Sigmoid colon (tissue), 7 donors: ENCODE measurements at places on chromosomes 2 and 18. TPM values are rescaled to one million over a fixed set of nuclear protein-coding genes. Genes with fewer than 3 reads are reported as not detected.
A peak's percentile ranks its signal among the peaks of the same experiment; 100 is the strongest.

GRCh38 chr2:210224591-210224940 lies 681 bp downstream of the ACADL start:
- peaks cover 5% of the 10 kb centered on the region for H3K4me1 ChIP-seq
- H3K27ac ChIP-seq, result no peak overlapping the region
- H3K4me3 ChIP-seq, result peak overlapping the region; percentile 59
- peaks cover 41% of the 10 kb centered on the region for H3K27me3 ChIP-seq
- DNase-seq, result no peak

The IL1A gene
- not detected for total RNA-seq

DNA sequence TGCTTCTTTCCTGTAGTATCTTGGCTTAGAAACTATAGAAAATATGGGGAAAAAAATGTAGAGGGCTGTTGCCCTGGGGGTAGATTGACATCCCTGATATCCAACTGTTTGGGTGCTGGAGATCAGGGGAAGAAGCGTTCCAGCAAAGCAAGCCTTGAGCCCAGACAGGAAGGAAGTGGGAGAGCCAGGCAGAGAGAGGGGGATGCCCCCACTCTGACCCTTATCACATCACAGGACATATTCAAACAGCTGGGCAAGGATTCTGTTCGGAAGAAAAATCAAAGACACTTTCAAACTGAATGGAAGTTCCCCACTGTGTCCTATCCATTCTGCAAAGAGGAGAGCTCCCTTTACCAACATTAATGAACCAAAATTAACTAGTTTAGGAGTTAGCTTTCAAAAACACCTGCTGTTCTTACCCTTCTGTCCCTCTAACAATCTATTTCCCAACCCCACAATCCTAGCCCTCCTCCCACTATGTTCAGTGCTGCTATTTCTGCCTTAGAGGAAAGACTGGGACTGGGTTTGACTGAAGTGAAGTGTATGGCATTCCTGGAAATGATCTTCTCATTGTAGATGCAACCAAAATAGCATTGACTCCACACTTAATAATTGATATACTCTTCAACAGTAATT lies 16.9 kb upstream of the KCNG3 start:
- no peak overlapping the region for H3K4me3 ChIP-seq
- no peaks in the 10 kb centered on the region for H3K4me1 ChIP-seq
- peak; percentile 24 for DNase-seq
- H3K27me3 ChIP-seq, result no peaks in the 10 kb centered on the region

The BARD1 gene
- total RNA-seq, result 29.9 TPM

GRCh38 chr2:54422072-54422581 lies 34.0 kb upstream of the SPTBN1 start:
- no peak overlapping the region for H3K27ac ChIP-seq
- no peaks in the 10 kb centered on the region for H3K36me3 ChIP-seq
- H3K4me1 ChIP-seq, result peaks cover 8% of the 10 kb centered on the region
- H3K4me3 ChIP-seq, result no peak overlapping the region

GRCh38 chr18:78655921-78656320 lies 323.7 kb upstream of the SALL3 start:
- no peak for DNase-seq
- no peak overlapping the region for H3K4me3 ChIP-seq
- no peaks in the 10 kb centered on the region for H3K4me1 ChIP-seq
- peaks cover 15% of the 10 kb centered on the region for H3K27me3 ChIP-seq

DNA sequence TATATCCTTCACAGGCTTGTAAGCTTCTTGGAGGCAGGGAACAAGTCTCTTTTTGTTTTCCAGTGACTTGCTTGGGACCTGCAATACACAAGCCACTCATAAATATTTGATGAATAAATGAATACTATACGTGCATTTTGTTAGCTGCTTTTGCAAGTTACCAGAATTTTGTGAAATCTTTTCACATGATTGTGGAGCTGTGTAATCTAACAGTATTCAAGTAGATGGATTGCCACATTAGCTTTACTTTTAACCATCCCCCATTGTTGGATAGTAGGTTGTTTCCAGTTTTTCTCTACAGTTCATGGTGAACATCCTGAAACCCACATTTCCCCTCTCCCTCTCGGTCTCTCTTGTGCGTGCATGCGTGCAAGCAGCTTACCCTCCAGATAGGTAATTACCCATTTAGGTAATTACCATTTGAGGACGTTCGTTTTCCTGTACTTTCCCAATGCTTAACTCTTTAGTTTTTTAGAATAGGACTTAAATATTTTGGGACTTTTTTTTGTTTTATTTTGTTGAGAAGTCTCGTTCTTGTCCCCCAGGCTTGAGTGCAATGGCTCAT lies 12.5 kb downstream of the ZNF407 start:
- H3K4me3 ChIP-seq, result no peak overlapping the region
- no peak overlapping the region for H3K27ac ChIP-seq
- H3K36me3 ChIP-seq, result no peaks in the 10 kb centered on the region
- H3K4me1 ChIP-seq, result no peaks in the 10 kb centered on the region
- DNase-seq, result no peak
- H3K27me3 ChIP-seq, result no peaks in the 10 kb centered on the region

The ATOH8 gene
- 18.5 TPM for total RNA-seq

DNA sequence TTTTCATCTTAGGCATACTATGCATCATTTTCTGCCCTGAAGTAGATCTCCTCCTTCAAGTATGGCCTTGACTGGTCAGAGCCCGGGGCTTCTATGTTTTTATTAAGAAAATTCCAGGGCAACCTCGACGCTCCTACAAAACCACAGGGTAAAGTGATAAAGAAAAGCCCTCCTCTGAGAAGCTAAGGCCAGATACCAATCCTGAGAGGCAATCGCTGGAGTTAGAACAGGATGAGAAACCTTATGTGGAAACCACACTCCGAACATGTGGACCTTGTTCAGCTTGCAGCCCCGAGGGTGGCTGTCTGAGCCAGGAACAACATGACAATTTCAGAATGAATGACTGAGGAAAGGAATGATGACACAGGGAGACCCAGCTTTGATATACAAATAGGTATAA lies 35.6 kb downstream of the RMC1 start:
- H3K36me3 ChIP-seq, result peaks cover 100% of the 10 kb centered on the region
- H3K27me3 ChIP-seq, result no peaks in the 10 kb centered on the region
- no peak for DNase-seq

DNA sequence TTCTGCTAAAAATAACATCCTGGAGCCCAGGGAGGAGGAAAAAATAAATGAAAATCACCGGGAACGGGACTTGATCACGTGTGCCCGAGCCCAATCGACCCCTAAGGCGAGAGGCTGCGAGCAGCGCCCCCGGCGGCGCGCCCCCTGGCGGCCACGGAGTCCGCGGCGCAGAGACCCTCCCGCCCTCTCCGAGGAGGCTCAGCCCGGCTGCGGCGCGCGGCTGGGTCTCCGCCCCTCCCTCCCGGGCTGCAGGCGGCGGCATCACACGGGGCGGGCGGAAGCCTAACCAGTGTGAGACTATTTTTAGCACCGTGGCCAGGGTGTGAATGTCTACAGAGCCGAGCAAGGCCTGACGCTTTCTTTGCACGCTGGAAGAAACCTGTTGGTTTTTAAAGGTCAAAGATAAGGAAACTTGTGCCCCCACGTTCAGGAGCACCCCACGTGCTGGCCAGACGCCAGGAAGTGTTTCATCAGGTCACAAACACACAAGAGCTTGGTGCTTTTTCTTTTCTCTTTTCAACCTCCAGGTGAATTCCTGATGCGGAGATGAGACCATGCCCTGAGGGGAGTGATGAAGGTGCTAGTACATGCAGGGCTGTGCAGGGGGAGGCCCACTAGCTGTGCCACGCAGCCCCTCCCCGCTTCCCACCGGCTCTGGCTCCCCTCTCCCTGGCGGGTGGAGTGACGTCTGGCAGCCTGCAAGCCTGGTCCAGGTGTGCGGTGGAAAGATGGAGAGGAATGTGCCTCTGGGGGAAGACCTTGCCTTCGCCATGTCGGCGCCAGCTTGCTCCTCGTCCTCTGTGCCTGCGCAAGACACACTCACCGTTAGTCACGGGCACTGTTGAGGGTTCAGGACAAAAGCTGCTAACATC lies 35.3 kb upstream of the DNMT3A start:
- peak; percentile 93 for DNase-seq
- no peaks in the 10 kb centered on the region for H3K27me3 ChIP-seq
- H3K27ac ChIP-seq, result peak overlapping the region; percentile 71
- peaks cover 12% of the 10 kb centered on the region for H3K4me1 ChIP-seq

DNA sequence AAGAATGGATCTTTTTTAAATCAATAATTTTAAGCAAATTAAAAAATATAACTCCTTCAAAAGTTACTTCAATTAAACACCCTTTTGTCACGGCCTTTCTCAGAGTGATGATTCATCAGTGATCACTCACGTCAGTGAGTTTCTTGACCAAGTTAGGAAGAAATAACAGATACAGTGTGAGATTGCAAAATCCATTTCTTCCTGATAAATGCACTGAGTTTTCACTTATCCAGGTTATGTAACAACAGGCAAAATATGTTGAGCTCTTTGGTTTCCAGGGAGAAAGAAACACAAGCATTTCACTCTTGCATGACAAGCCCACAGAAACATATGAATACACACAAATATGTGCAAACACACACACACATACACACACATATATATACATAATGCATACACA lies 195.9 kb upstream of the CYRIA start:
- no peak for DNase-seq
- no peak overlapping the region for H3K4me3 ChIP-seq
- H3K27ac ChIP-seq, result no peak overlapping the region
- no peaks in the 10 kb centered on the region for H3K27me3 ChIP-seq
- no peaks in the 10 kb centered on the region for H3K4me1 ChIP-seq
- no peaks in the 10 kb centered on the region for H3K36me3 ChIP-seq

GRCh38 chr2:231541645-231542044 lies 11.4 kb upstream of the NMUR1 start:
- peak overlapping the region; percentile 75 for H3K27ac ChIP-seq
- H3K36me3 ChIP-seq, result no peaks in the 10 kb centered on the region
- H3K27me3 ChIP-seq, result no peaks in the 10 kb centered on the region
- H3K4me3 ChIP-seq, result no peak overlapping the region

- H3K36me3 ChIP-seq, result no peaks in the 10 kb centered on the region
- H3K27me3 ChIP-seq, result no peaks in the 10 kb centered on the region
- no peak overlapping the region for H3K27ac ChIP-seq
- no peaks in the 10 kb centered on the region for H3K4me1 ChIP-seq
- H3K4me3 ChIP-seq, result no peak overlapping the region
Measured at GRCh38 chr2:106332054-106332453, 136.2 kb downstream of the RGPD3 start.

The GALM gene
- total RNA-seq, result 9.5 TPM

The NTSR2 gene
- total RNA-seq, result not detected

GRCh38 chr2:179049546-179050311 lies at the start of gene CCDC141:
CCDC141 (minus strand) TSS chr2:179050137; CDS start chr2:179049941, 196 bp downstream.
- H3K27me3 ChIP-seq, result no peaks in the 10 kb centered on the region
- no peak within 1 kb of the TSS for H3K27ac ChIP-seq
- peaks cover 8% of the 10 kb centered on the region for H3K4me1 ChIP-seq
- H3K36me3 ChIP-seq, result no peaks in the 10 kb centered on the region
- DNase-seq, result no peak

- no peak overlapping the region for H3K4me3 ChIP-seq
- H3K27me3 ChIP-seq, result no peaks in the 10 kb centered on the region
- DNase-seq, result no peak
- no peaks in the 10 kb centered on the region for H3K4me1 ChIP-seq
- H3K36me3 ChIP-seq, result no peaks in the 10 kb centered on the region
- no peak overlapping the region for H3K27ac ChIP-seq
Measured at GRCh38 chr18:1408376-1408775, 503.7 kb downstream of the ADCYAP1 start.

GRCh38 chr18:58566556-58567292 lies 62.2 kb downstream of the ALPK2 start:
- peaks cover 25% of the 10 kb centered on the region for H3K4me1 ChIP-seq
- H3K4me3 ChIP-seq, result no peak overlapping the region
- H3K27me3 ChIP-seq, result no peaks in the 10 kb centered on the region
